ENCODE measurements at places on chromosomes 3 and 15.

DNA sequence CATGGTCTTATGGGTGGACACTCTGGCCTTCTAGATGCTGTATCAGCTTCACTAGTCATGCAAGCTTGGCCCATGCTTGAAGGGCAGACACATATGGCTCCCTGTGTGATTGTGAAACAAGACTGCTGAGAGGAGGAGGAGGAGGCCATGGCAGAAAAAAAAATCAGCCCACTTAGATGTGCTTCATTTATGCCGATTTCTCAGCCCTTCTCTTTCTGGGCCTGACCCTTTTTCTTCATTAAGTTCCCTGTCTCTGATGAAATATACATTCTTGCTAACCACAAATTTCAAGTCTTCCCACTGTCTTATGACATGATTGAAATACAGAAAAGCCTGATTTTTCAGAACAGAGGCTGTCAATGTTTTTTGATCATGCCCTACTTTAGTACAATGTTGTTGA lies 213.0 kb upstream of the FEZF2 start:
- DNase-seq: no peak

GRCh38 chr15:35080226-35080625 lies 4.9 kb downstream of the NANOGP8 start:
- no peak for DNase-seq

GRCh38 chr15:33857726-33858125 lies 110.6 kb upstream of the CHRM5 start:
- DNase-seq: no peak

DNA sequence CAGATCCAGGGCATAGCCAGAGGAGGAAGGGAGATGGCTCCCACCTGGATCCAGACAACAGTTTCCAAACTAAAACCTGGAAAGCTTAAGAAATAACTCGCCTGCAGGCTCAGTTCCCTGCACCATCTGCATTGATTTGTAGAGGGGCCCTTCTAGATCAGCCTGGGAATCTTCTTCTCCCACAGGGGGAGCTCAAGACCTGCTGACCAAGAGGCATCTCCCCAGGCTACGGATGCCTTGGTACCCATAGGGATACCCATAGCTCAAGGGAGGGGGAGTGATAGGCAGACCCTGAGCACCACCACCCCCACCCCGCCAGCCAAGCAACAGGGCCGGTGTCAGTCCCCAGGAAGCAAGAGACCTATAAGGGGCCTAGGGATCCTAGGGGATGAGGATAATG lies 28.0 kb upstream of the DCLK3 start:
- DNase-seq: no peak

- no peak for DNase-seq
These were observed 9.1 kb downstream of the LINS1 start for GRCh38 chr15:100592898-100593297.

GRCh38 chr3:154791611-154792010 lies 288.5 kb upstream of the MME start:
- no peak for DNase-seq

- no peak for DNase-seq
These were observed 18.8 kb downstream of the TM2D3 start for GRCh38 chr15:101633356-101633755.

DNA sequence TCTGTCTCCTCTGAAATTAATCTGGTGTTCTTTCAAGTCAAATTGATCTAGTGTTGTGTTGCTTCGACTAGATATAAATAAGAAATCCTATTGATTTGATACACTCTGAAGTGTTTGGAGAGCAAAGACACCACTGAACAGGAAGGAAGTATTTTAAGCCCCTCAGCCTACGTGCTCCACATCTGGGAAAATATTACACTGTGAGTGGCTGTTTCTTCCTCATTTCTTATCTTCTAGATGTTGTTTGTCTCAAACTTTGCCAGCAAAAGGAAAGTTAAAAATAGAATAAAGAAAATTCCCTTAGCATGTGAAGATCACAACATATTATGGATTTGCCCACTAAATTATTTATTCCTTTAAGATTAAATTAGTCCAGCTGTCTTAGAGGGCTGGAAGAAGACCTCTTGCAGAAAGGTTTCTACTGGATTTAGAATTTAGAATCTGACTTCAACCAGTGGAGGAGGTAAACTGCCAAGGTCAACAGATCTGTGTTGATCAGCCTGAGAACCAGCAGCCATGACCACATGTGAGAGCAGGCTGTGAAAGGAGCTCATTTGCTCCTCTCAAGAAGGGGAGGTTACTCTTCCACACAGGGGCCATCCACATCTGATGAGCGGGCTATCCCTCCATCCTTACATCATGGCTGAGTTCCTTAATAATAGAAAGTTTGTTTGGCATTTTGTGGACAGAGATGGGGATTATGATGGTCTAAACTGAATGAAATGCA lies 46.3 kb upstream of the ACKR4 start:
- DNase-seq: no peak

DNA sequence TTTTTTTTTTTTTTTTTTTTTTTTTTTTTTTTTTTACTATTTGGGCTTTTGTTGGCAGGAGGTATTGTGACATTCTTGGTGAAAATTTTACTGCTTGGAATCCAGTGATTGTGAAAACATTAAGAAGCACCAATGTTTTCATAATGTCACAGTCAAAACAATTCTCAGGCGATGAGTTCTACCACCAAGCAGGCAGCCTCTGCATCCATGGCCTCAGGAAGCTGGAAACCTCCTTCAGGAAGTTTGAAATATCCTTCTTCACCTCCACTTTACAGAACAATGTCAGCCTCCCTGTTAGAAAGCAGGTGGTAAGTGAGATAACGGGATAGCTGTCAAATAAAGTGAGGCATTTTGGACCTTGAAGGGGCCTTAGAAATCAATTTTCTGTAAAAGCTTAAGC lies 98.3 kb downstream of the MEX3B start:
- no peak for DNase-seq

DNA sequence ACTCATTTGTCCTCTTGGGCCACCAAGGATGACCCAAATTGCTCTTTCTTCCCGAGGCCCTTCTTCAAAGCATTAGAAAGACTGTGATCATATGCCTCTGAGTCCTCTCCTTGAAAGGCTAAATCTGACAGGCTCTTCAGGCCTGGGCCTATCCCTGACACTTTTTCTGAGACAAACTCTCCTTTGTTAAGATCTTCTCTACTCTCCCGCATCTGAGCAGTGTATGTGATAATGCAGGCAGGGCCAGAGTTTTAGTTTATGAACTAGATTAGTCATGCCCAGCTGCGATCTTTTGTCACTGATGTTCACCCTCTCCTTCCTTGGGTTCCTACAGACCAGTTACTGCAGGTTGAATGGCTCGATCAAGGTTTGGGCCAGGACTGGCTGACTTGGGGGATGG lies 39.2 kb downstream of the MASP1 start:
- DNase-seq: no peak

All from T follicular helper cell (primary cell).